ENCODE measurements at places on chromosomes 1 and 21.

DNA sequence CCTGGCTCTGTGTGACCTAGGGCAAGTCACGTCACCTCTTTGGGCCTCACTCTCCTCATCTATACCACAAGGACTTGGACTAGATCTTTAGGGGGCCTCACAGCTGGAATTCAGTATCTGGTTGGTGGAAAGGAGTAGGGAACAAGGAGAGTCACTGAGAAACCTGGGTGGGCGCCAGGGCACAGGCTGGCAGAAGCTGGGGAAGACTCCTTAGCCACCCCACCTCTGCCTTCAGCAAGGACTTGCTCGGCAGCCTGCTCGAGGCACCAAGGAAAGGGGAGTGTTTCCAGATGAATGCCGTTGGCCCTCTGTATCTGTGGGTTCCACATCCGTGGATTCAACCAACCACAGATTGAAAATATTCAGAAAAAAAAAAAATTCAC lies 1.2 kb upstream of the OPTC start:
- no peak for DNase-seq

DNA sequence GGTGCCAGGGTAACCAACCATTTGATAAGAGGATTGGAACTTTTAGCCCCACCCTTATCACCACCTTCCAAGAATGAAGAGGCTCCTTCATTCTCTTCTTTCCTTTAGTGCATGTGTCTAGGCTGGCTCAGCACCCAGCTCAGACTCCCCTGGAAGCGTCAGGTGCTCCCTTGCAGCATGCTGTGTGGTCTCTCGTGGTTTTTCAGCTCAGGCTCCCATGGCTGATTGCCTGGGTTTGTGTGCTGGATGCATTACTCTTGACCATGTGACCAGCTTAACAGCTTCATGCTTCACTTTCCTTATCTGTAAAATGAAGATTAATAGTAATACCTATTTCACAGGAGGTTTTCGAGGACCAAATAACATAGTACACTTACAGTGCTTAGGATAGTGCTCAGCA lies 198.4 kb downstream of the HHAT start:
- DNase-seq = no peak

DNA sequence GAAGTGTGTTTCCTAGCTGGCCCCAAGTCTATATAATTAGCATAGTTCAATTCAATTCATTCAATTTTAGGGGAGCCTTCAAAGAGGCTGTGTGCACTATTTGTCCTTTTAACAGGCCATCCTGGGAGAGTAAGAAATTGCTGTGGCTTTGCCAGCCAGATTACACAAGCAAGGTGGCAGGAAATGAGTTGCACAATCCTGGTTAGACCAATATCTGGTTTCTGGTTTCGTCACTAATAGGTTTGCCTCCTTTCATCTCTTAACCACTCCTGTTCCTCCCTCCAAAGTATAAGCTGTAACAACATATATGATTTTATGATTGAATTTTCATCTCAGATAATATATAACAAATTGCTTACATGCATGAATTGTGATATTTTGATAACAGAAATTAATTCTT lies 84.1 kb upstream of the NEGR1 start:
- no peak for DNase-seq

DNA sequence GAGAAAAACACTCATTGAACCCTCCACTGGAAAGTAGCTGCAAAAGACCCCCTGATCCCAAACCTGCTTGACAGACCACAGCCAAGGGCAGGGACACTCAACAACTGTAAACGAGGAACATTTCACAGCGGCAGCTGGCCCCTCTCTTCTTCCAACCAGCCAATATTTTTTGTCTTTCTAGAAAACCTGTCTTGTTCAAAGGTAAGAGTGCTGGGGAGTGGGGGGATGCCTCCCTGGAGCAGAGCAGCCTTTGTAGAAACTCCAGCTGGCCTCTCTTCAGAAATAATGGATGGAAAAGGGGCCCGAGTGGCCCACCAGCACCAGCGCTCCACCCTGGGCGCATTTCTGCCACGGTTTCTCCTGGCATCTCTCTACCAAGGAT lies 384.0 kb downstream of the RRAGC start:
- DNase-seq = no peak

DNA sequence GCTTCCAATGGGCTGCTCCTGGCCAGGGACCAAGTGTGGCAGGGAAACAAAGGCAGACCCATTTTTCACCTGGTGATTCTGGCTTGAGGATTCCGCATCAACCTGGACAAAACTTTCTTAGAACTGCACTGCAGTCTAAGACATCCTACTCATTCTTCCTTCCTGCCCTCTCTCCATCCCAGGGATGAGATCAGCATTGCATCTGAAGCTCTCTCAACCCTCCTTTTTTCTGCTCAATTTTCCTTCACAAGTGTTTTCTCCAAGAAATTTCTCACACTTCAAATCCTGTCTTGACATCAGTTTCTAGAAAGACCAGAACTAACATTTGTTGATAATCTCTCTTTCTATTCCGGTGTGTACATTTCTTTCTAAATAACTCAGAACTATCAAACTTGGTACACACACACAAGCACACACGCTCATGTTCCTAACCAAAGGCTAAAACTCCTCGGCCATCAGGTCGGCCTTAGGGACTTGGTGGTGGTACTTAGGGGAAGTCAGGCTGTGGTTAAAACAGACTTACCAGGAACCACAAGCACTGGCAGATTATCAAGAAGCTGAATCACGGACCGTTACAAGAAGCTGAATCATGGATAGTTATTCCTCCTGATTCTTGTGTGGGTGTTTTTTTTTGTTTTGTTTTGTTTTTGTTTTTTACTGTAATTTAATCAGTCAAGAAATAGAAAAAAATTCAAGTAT lies 21.0 kb upstream of the CXADR start:
- no peak for DNase-seq

- no peak for DNase-seq
Measured at GRCh38 chr1:116411784-116412479, 38.9 kb downstream of the ATP1A1 start.

- no peak for DNase-seq
Measured at GRCh38 chr1:116880917-116881316, 28.8 kb upstream of the PTGFRN start.

DNA sequence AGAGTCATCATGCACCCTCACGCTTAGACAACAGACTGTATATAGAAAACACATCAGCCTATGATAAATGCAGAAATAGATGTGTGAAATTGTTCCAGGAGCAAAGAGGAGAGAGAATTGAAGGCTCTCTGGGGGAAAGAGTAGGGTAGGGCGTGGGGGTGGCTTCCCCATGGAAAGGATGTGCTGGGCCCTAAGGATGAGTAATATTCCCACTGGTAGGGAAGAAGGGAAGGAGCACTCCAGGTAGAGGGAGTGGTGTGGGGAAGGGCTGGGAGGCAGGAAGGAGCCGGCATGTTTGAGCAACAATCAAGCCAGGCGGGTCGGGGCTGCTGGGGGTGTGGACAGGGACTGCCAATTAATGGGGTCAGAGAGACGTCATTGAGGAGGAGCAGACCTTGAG lies 10.1 kb upstream of the DISP3 start:
- DNase-seq = no peak

DNA sequence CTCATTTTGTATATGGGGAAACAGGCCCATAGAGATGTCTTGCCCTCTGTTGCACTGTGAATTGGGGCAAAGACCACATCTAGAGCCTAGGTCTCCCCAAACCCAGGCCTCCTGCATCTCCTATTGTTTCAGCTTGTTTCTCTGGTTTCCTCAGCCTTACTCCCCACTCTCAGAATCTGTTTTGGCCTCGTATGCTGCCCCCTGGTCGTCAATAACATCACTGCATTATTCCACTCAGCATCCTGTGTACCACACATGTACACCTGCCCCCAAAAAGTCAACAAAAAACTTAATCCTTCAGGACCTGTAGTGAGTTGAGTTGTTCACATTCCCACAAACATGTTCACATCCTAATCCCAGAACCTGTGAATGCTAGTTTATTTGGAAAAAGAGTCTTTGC lies 184.8 kb downstream of the BRINP2 start:
- no peak for DNase-seq

DNA sequence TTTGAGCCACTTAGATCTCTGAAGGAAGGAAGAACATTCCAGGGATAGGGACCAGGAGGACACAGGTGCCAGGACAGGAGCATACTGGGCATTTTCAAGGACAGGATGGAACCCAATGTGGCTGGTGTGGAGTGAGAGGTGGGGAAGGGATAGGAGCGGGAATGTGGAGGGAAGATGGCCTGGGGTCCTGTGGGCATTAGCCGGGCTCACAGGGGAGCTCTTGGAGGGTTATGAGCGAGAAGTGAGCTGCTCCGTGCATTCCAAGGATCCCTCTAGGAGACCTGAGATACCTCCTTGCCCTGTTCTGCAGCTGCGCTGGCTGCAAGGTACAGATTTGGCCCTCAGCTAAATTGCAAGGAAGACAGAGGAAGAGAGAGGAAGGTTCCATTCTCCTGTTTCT lies 87.5 kb downstream of the IER5 start:
- DNase-seq = no peak

GRCh38 chr1:1153874-1154273 lies 19.8 kb upstream of the TTLL10 start:
- DNase-seq = no peak

GRCh38 chr21:38937844-38938243 lies 132.1 kb downstream of the ETS2 start:
- no peak for DNase-seq

DNA sequence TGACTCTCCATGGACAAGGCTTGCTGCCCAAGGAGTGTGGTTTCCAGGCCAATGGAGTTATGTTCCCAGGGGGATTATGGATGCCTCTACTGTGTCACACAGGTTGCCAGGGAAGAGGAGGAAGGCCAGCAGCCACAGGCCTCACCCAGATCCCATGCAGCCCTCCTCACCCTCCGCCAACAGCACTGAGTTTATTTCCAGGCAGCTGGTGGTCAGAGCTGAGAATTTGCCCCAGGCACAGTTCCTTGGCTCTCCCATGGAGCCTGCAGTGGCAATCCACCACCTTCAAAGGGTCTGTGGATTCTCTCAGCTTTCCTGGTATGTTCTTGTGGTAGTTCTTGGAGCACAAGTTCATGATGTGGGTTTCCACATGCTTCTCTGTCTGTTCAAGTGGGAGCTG lies 79.2 kb downstream of the NTNG1 start:
- no peak for DNase-seq
